ENCODE measurements at places on chromosomes 3 and 15. TPM values are rescaled to one million over a fixed set of nuclear protein-coding genes. Genes with fewer than 3 reads are reported as not detected.

The KNG1 gene
- 5.1 TPM for polyA plus RNA-seq

The ARGFX gene
- polyA plus RNA-seq, result not detected

The FBXW12 gene
- 0.18 TPM for polyA plus RNA-seq

The ATP10A gene
- 2.2 TPM for polyA plus RNA-seq

The HRG gene
- polyA plus RNA-seq, result 0.04 TPM

The NIPA2 gene
- 40.7 TPM for polyA plus RNA-seq

The CLDN16 gene
- 0.15 TPM for polyA plus RNA-seq
